ENCODE measurements at places on chromosomes 3 and 15.
A peak's percentile ranks its signal among the peaks of the same experiment; 100 is the strongest.

- no peak for DNase-seq
Observed at GRCh38 chr15:75232252-75232813, 25.8 kb upstream of the GOLGA6C start.

- no peak for DNase-seq
Observed at GRCh38 chr15:91469632-91470567, 369.8 kb downstream of the SV2B start.

DNA sequence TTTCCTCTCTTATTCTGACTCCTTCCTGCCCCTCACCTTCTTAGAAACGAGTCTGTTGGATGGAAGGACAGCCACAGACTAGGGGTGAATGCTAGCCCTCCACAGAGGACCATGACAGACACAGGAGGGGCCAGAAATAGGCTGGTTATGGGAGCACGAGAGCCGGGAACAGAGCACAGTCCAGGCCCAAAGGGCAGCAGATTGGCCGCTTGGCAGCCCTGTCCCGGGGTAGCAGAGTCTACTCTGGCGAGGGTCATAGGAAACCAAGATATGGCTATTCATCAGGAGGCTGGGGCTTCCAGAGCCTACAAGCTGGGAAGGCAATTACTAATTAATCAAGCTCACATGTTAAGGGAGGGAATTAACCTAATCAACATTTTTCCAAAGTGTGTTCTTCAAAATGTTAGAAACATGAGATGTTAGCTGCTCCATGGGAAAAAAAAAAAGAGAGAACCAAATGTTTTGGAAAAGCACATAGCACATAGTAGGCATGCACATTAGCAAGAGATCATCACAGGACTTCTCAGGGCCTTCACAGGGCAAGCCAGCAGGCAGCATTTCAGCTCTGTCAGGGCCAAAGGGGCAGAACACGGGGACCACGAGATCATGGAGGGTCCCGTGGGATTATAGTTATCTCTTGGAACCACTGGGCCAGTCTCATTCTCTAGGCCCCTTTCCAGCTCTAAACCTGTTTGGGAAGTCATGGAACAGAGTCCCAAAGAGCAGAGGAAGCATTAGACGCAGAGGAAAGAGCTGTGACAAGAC, 13.3 kb downstream of the SEMA3G start:
- DNase-seq: no peak

DNA sequence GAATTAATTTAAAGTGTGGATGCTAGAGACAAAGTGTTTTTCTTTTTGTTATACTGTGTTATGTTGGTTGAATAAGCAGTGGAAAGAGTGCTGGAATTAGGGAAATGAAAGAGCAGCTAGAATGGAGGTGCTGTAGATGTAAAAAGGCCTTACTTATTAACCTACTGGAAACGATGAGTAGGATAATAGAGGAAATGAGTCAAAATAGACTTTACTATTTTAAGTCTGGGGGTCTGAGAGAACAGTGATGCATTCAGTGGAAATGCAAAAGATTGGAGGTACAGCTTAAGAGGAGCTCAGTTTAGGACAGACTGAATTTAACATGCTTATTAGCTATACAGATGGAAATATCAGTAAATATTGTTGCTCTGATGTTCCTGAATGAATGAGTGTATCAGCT, 674.0 kb downstream of the OTOL1 start:
- no peak for DNase-seq

DNA sequence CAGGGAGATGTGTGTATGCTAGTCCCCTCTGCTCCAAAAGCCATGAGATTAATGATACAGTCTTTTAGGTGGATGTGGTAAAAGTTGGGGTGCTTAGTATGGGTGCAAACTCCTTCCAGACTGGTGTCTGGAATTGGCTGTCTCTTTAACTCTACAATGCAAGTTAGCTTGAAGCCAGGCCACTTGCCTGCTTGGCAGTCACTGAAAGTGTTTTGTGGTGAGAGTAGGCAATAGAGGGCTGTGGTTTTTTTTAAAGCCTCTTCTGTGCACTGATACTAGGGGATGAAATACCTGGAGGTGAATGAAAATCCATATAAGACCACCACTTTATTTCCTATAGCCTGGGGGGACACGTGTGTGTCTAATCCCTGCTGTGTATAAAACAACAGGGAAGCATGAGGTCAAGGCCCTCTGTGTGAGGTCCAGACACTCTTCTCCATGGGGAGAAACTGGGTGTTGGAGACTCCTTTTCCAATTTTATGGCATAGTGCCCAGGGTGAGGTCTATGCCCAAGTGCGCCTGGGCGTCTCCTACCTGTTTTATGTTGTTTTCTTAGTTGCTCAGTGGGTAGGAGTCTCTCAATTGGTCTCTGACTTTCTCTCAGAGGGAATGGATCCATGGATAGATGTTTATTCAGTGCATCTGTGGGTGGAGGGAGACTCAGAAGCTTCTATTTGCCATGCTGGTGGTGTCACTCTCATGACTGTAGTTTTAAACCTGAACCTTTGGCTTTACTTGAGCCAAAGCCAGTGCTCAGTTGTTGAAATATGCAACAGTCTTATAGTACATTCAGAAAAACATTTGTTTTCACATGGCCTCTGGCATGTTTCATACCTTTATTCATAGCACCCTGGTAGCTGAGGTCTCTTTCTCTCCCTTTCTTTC, 327.8 kb upstream of the ATP11B start:
- peak; percentile 57 for DNase-seq

DNA sequence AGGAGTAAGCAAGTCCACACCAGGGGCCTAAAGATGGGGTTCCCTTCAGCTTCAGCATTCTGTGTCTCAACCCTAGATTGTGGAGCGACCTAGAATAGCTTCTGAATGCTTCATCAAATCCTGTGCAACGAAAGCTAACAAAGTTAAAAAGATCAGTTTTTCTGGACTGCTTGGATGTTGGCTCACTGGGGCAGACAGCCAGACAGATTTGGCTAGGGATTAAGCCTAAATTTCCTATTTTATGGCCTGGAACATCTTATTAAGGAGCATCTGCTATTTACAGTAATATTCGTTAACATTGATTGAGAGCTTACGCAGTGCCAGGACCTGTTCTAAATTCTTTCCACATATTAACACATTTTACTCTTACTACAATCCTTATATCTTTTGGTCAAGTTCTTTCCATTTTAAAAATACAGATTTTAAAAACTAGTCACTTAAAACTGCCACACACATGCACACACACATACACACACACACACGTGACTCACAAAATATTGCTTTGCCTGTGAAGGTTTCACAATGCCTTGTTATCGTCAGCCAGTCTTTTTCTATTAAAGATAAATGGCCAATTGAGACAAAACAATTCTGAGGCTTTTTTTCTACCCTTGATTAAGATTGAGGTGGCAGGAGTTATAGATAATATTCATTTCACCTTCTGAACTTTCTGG, 173.3 kb upstream of the SNTN start:
- DNase-seq: no peak

GRCh38 chr3:182914341-182914740, 66.0 kb downstream of the DCUN1D1 start:
- DNase-seq: no peak

DNA sequence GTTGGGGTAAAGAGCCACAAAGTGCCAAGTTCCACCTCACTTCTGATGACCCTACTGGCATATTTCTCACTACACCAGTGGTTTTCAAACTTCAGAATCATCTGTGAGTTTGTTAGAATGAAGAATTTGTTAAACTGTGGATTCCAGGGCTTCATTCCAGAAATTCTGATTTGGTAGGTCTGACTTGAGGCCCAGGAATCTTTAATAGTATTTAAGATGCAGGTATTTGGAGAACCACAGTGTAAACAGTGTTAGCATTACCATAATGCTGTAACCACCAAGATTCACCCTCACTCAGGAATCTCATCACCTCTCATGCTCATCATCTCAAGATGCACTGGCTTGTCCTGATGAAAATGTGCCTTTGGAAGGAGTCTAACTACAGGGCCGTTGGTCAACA, 6.0 kb downstream of the KCNMB3 start:
- no peak for DNase-seq

- DNase-seq: no peak
Observed at GRCh38 chr3:128984596-128984995, 9.3 kb downstream of the CFAP92 start.

DNA sequence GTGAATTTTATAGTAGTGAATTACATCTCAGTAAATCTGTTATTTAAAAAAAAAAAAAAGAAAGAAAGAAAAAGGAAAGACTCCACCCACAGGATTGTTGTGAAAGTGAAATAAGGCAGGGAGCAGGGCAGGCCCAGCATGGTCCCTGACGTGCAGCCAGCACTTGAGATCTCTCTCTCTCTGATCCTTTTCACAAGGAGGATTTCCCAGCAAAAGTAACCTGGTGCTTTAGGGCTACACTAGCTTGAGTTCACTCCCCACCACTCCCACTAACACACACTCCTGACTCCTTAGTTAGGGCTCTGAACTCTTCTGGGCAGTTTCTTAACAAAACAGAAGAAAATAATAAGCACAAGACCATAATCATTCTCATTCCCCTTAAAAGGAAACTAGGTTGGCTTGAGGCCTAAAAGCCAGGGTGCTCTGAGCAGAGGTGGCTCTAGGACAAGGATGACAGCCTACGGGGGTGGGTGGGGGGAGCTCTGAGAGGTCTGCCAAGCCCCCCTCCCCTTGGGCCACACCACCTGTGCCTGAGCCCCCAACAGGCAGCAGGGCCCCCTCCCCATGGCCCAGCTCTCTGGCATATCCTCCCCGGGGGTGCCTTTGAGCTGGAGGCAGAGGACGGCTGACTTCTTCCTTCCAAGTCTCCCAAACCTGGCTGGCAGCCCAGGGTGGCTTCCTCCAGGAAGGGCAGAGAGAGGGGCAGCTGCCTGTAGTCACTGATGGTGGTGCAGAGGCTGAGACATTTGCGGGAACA, 856 bp downstream of the TMEM40 start:
- no peak for DNase-seq

DNA sequence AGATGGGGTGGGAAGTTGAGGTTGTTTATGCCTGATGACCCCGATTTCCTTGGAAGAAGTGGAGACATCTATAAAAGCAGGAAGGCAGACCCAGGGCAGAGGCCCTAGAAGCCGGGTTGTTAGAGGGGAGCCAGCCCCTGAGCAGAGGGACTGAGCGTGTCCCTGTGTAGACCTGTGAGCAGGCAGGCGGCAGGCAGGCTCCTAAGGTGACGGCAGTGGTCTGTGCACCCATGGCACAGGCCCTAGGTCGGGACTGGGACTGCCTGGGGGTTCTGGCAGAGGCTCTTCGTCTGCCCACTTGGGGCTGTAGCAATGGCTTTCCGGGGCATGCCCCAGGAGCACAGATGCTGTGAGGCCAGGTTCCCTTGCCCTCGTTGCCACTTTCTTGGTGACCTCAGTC, 9.9 kb downstream of the SEMA4B start:
- no peak for DNase-seq

DNA sequence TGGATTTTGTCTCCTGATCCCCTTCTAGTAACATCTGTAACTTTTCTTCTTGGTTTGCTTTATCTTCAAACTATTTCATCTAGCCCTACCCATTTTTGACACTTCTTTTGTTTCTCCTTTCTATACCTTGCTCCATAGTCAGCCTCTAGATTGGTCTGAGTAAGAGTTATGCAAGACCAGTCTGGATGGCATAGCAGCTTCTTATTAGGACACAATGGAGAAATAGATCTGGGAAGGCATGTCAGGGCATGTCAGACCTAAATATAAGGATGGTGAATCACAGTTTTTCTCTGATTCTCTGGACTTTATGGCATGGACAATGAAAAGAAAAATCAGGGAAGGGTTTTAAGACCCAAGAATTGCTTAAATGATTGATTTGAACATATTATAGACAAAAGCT, 452.5 kb downstream of the RAP2B start:
- DNase-seq: no peak

GRCh38 chr3:197354568-197355001, 56.2 kb upstream of the DLG1 start:
- peak; percentile 39 for DNase-seq

- no peak for DNase-seq
Observed at GRCh38 chr3:197350446-197350845, 52.0 kb upstream of the DLG1 start.

- DNase-seq: no peak
Observed at GRCh38 chr3:151015767-151016477, 43.4 kb upstream of the CLRN1 start.

DNA sequence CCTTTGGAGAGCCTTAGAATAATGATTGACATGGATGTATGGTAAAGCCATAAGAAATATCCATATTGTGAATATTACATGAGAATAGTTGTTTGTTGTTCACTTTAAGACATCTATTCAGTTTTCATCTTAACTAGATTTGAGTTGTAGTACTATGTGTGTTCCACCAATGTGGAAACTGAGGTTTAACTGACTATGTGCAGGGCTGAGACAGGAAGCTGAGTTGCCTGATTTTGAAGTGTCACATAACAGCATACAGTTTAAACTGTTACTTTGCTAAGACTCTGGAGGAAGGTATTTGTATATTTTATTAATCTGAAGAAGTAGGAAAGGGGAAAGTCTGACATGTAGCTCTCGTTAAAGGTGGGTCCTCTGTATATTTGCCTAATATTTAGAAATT, 2.1 kb downstream of the ECT2 start:
- DNase-seq: no peak

DNA sequence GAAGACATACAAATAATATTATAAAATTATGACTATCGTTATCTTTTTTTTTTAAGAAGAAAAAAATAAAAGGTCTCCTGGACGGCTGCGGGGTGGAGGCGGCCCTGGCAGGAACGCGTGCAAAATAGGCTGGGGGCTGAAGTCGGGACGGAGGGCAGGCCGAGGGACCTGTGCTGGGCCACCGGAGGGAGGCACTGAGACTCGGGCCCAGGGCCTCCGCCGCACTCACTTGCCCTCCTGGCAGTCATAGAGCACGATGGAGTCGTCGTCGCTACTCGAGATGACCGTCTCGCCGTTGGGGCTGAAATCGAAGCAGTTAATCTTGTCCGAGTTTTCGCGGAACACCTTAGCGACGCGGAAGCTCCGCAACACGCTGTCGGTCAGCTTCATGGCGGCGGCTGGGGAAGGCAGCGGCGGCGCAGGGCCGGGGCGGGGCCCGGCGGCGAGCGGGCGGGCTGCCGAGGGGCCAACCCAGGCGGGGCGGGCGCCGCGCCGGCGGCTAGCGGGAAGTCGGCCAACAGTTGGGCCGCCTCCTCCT, 408 bp downstream of the WDR82 start:
- no peak for DNase-seq

GRCh38 chr15:95176794-95177577, 945.6 kb downstream of the MCTP2 start:
- no peak for DNase-seq

- DNase-seq: no peak
Observed at GRCh38 chr3:78856164-78856563, 911.6 kb downstream of the ROBO1 start.

GRCh38 chr3:15345066-15345607, 12.8 kb upstream of the SH3BP5 start:
- DNase-seq: peak; percentile 48

DNA sequence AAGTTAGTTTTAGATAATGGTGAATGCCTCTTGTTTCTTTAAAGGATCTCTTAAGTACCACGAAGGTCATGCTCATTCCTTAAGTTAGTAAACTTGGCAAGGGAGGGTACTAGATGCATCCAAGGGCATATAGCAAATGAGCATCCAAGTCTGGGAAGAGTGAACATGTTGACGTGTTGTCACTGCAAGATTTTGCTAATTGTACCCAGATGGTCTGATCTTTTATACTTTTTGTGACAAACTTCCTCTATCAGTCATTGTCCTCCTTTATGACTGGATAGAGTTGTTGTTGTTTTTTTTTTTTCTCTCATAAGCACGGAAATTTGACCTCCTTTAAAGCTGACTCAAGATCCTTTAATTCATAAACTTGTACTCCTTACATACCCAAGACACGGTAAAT, 121.3 kb downstream of the CHST2 start:
- no peak for DNase-seq

Data from NCI-H2107 (cell line).